Pancreas (tissue), 10 donors: ENCODE measurements at places on chromosomes 16 and 17. TPM values are rescaled to one million over a fixed set of nuclear protein-coding genes. Genes with fewer than 3 reads are reported as not detected.

- H3K4me3 ChIP-seq = no peak overlapping the region
- H3K27ac ChIP-seq = peak overlapping the region; percentile 67
- peak; percentile 73 for DNase-seq
- H3K36me3 ChIP-seq = no peaks in the 10 kb centered on the region
- H3K27me3 ChIP-seq = no peaks in the 10 kb centered on the region
- H3K4me1 ChIP-seq = peaks cover 8% of the 10 kb centered on the region
These were observed 87.4 kb downstream of the RAP1GAP2 start for GRCh38 chr17:2883544-2884213.

GRCh38 chr16:51577621-51578303 is 426.7 kb upstream of the SALL1 start:
- H3K4me1 ChIP-seq = no peaks in the 10 kb centered on the region
- H3K36me3 ChIP-seq = no peaks in the 10 kb centered on the region
- H3K27me3 ChIP-seq = no peaks in the 10 kb centered on the region
- H3K4me3 ChIP-seq = no peak overlapping the region
- no peak for DNase-seq

DNA sequence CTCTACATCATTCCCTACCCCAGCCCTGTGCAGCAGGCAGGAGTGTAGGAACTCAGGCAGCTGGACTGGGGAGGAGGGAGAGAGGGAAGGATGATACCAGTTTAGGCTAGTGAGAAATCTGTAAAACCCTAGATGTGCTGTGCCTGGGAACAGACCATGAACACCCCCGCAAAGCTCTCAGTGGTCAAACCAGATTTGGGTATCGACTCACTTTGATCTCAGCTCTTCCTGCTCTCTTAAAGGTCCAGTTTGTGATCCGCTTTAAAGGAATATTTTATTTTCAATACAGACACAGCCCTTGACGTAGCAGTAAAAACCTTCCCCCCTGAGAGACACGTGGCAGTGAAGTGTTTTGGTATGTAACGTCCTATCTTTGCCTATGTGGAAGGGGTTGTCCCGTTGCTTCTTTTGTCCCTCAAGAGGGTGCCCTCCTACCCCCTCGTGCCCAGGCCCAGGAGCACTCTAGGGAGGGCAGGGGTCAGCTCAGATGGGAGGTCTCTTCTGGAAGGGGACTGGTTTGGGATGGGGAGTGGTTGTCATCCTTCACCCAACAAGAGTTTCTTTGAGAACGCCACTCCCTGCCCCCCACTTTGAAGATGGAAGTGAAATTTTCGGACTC is 19.3 kb upstream of the TBX2 start:
- no peaks in the 10 kb centered on the region for H3K27me3 ChIP-seq
- no peak overlapping the region for H3K4me3 ChIP-seq
- no peaks in the 10 kb centered on the region for H3K36me3 ChIP-seq
- DNase-seq = no peak

DNA sequence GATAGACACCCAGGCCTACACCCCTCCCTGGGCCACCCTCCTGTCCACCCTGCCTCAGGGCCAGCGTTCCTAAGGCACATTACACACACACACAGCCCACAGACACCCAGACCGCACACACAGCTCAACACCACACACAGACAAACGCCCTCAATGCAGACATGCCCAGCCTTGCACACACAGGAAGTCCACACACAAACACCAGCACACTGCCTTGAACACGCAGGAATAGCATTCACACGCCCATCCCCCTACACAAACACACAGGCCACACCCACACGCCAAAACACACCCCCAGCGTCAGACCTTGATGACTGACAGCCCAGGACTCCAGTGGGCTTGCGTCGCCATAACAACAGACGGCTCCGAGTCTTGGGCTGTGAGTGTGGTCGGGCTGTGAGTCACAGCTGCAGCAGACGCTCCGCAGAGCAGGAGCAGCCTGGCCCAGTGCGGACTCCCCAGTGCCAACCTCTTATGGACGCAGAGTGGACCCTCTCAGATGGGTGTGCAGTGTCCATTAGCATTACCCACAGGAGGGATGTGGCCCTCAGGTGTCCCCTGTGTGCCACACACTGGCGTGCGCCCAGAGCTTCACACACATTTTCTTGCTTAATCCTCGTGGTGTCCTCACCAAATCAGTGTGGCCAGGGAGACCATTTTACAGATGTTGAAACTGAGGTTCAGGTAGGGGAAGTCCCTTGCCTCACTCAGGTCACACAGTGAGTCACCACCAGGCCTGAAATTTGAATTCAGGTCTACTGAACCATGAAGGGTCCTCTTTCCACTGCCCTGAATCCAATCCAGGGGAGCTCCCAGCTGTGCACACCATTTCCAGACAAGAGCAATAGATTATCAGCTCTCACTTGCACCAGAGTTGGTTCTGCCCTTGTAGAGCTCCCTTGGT is 17.8 kb upstream of the RAI1 start:
- H3K27ac ChIP-seq = no peak overlapping the region
- H3K4me1 ChIP-seq = no peaks in the 10 kb centered on the region
- no peak for DNase-seq
- H3K4me3 ChIP-seq = no peak overlapping the region
- no peaks in the 10 kb centered on the region for H3K36me3 ChIP-seq

DNA sequence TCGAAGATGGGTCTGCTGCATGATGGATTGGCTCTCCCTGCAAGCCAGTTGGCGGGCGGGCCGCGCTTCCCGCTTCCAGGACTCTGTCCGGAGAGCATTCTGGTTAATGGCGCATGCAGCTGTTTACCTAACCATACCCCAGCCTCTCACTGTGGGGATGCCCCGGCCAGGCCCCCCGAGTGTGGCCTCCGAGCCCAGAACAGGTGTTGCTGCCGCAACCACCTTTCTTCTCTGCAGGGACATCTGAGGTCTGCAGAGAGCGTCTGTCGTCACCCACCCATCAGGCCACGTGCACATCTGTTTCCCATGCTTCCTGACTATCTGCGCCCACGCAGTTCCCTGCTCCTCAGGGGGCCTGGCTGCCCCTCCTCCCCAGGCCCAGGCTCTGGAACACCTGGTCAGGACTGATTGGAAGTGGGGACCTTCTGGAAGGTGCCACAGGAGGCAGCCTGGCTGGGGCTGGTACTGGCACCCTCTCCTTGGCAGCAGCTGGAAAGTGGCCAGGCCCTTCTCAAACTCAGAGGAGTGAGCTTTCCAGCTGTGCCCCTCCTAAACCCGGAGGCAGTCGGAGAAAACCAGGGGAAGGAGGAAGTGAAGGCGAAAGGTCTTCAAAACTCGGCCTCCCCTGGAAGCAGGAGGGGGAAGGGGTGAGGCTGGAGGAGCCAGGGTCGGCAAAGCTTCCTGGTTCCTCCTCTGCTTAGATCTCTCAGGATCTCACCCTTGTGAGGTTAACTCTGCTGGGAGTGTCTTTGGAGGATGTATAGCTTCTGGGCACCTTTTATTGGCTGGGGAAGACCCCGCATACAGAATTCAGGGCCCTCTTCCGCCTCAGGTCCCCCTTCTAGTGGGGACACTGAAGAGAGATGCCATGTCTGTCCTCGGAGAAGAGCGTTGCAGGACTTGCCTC is 64.5 kb upstream of the CIBAR2 start:
- H3K4me3 ChIP-seq = no peak overlapping the region
- H3K4me1 ChIP-seq = peaks cover 24% of the 10 kb centered on the region
- no peaks in the 10 kb centered on the region for H3K36me3 ChIP-seq
- DNase-seq = no peak

DNA sequence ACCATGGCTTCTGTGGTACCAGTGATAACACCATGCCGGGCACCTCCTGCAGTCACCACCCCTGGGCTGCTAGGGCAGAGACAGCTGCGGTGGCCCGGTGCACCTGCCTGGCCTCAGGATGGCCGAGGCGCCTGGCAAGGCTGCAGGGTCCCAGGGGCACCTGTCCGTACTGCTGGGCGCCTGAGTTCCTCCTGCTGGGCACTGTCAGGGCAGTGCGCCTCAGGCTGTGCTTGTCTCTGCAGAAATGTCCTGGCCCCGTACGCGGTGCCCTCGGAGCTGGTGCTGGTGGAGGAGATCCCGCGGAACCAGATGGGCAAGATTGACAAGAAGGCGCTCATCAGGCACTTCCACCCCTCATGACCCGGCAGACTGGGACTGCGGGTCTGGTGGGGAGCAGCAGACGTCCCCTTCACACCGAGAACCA is 17.7 kb upstream of the CDH15 start:
- H3K4me3 ChIP-seq = no peak overlapping the region
- DNase-seq = peak; percentile 28
- no peak overlapping the region for H3K27ac ChIP-seq

DNA sequence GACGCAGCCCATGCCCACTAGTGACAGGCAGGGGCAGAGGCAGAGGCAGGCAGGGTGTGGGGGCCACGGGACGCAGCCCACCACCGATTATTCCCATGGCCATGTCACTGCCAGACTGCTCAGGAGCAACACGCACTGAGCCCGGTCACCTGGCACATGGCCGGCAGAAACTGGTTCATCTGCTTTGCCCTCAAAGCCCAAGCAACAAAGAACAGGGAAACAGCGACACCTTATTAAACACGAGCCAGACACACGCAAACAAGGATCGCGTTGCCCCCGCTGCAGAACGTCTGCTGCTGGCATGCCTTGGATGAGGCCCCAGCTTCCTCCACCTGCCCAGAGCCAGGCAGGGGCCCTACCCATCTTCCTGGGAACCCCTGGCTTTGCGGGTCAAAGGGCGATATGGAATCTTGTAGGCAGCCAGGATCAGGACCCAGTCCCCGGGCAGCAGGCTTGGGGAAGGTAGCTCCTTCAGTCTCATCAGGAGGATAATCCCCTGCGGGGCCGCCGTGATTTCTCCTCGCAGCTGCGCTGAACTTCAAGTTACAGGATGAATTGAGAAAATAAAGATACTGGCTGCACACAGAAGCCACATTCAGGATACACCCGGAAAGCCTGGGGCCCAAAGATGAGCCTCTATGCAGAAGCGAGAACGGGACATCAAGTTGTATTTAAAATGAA is 4.8 kb downstream of the TBC1D16 start:
- DNase-seq = peak; percentile 96
- no peak overlapping the region for H3K4me3 ChIP-seq
- peaks cover 35% of the 10 kb centered on the region for H3K4me1 ChIP-seq
- H3K27ac ChIP-seq = peak overlapping the region; percentile 90
- H3K27me3 ChIP-seq = no peaks in the 10 kb centered on the region

GRCh38 chr16:69179328-69180010 is 7.5 kb upstream of the SNTB2 start:
- no peaks in the 10 kb centered on the region for H3K36me3 ChIP-seq
- peaks cover 16% of the 10 kb centered on the region for H3K4me1 ChIP-seq
- peak overlapping the region; percentile 70 for H3K27ac ChIP-seq
- peak; percentile 85 for DNase-seq

DNA sequence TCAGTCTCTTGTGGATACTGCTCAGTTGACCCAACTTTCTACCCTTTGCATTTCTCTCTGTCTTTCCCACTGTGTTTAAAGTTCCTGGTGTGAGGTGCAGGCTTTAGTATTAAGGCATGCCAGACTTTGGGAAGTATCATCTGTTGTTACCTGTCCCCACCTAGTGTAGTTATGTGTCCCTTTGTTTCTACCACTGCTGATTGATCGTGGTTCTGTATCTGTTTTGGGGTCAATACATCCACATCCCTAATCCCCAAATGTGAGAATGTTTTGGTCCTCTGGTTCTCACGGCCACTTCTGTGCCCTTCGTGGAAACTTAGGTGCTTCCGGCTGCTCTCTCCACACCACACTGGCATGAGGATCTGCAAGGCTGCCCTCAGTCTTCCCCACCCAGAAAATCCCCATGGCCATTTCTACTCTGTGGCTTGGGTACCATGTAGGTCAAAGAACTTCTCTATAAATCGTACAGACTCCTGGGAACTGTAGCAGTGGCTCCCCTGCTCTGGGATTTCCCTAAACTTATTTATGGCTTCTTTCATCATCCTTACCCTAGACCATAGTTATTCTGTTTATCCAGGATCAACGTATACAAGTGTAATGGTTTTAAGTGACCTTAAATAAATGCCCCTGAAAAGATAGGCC is 443.2 kb downstream of the XYLT1 start:
- no peak for DNase-seq
- H3K36me3 ChIP-seq = no peaks in the 10 kb centered on the region
- no peak overlapping the region for H3K4me3 ChIP-seq
- no peaks in the 10 kb centered on the region for H3K4me1 ChIP-seq
- H3K27ac ChIP-seq = no peak overlapping the region

- DNase-seq = no peak
- no peaks in the 10 kb centered on the region for H3K27me3 ChIP-seq
- no peaks in the 10 kb centered on the region for H3K4me1 ChIP-seq
- H3K4me3 ChIP-seq = no peak overlapping the region
- no peaks in the 10 kb centered on the region for H3K36me3 ChIP-seq
These were observed 343.7 kb downstream of the CPPED1 start for GRCh38 chr16:12460064-12460392.

- H3K4me3 ChIP-seq = peak overlapping the region; percentile 84
- peaks cover 7% of the 10 kb centered on the region for H3K36me3 ChIP-seq
- DNase-seq = no peak
- H3K4me1 ChIP-seq = peaks cover 18% of the 10 kb centered on the region
- H3K27me3 ChIP-seq = no peaks in the 10 kb centered on the region
These were observed 943 bp downstream of the DYNC1LI2 start for GRCh38 chr16:66750279-66751052.

- no peaks in the 10 kb centered on the region for H3K27me3 ChIP-seq
- DNase-seq = no peak
- H3K36me3 ChIP-seq = no peaks in the 10 kb centered on the region
- peaks cover 11% of the 10 kb centered on the region for H3K4me1 ChIP-seq
These were observed 6.1 kb downstream of the THUMPD1 start for GRCh38 chr16:20735490-20735889.

DNA sequence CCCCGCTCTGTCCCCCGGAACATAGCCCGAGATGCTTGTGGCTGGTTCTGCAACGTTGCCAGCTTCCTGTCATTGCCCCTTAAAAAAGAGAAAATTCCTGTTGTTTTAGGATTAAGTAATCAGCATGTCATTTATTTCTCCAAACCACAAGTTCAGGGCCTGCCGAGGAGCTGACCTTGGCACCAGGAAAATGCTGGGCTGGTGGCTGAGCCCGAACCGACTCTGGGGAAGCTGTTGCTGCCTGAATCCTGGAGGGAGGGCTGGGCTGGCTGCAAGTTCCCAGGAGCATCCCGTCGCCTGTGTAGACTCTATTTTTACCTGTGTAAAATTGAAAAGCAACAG is 130.9 kb upstream of the FOXF1 start:
- no peaks in the 10 kb centered on the region for H3K4me1 ChIP-seq
- no peak for DNase-seq
- H3K27me3 ChIP-seq = no peaks in the 10 kb centered on the region
- H3K4me3 ChIP-seq = no peak overlapping the region
- no peak overlapping the region for H3K27ac ChIP-seq

DNA sequence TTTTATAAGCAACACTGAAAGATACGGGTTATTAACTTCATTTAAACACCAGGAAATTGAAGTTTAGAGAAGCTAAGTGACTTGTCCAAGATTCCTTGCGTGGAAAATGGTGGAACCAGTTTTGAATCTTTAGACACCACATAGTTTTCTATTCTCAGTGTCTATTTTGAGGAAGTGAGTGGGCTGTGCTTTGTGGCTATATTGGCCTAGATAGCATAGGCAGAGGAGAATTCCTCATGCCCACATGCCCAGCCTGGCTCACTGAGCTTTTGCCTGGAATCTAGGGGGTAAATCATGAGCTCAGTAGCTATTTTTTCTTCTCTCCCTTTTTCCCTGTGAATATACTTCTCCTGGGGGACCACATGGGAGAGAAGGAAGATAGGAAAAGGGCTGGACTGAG is 431.3 kb downstream of the HS3ST3B1 start:
- no peak overlapping the region for H3K27ac ChIP-seq
- no peaks in the 10 kb centered on the region for H3K36me3 ChIP-seq
- no peaks in the 10 kb centered on the region for H3K4me1 ChIP-seq
- H3K27me3 ChIP-seq = no peaks in the 10 kb centered on the region
- H3K4me3 ChIP-seq = no peak overlapping the region

Gene ATP2A1
- not detected for total RNA-seq

Gene ABAT
- total RNA-seq = 28.7 TPM

Gene ATP2C2
- 0.72 TPM for total RNA-seq

Gene WDR81
- 7.9 TPM for total RNA-seq

Gene RASL10B
- total RNA-seq = 3.7 TPM
